Hypothalamus (tissue), 51 donors: ENCODE measurements at places on chromosomes 16 and 17.

DNA sequence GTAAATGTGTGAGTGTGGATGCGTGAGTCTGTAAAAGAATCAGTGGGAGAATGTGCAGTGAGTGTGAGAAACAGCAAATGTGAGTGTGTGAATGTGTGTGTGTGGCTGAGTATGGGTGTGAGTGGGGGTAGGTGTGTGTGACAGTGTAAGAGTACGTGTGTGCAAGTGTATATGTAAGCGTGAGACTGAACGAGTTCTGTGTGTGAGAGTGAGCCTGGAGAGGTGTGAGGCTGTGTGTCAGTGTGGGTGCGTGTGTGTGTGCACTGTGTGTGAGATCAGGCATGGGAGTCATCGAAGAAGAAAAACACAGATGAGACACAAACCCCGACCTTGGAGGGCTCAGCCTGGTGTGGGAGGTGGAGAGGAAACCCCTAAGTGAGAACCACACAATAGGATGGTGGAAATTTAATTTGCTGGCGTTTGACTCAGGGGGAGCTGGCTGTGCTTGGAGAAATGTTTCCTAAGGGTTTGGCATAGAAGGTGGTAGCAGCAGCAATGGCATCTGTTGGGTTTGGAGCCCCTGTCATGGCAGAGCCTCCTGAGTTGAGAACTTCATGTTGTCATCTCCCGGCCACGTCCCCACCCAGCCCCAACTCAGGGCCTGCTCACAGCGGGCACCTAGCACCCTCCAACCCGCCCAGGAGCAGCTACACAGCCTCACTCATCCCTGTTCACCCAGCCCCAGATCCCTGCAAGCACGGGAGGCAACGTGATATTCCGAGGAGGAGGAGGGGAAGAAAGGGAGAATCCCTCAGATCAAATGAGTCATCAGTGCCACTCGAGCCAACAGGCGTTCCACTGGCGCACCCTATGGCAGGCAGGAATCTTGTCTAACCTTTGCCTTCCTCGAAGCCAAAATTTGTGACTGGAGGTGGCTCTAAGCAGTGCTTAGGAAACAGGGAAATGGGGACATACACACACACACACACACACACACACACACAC, 14.3 kb upstream of the NUBP1 start:
- no peak for DNase-seq

- DNase-seq, result no peak
These were observed 38.8 kb downstream of the CLEC16A start for GRCh38 chr16:10983159-10983558.

GRCh38 chr17:13268791-13269595, 251.2 kb upstream of the ELAC2 start:
- no peak for DNase-seq

DNA sequence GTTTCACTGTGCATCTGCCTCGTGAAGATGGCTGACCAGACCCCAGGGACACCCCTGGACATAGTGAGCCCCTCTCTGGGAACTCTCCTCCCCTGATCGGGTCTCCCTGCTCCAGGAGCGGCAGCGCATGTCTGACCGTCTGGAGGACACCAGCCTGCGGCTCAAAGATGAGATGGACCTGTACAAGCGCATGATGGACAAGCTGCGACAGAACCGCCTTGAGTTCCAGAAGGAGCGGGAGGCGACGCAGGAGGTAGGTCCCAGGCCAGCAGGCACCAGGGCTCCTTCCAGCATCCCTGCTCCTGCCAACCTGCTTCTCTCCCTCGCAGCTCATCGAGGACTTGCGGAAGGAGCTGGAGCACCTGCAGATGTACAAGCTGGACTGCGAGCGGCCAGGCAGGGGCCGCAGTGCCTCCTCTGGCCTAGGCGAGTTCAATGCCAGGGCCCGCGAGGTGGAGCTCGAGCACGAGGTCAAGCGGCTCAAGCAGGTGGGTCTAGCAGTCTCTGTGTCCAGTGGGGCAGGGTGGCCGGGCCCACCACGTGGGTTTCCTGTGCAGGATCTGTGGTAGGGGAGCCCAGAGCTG, 136.9 kb downstream of the RAB11FIP4 start:
- no peak for DNase-seq

DNA sequence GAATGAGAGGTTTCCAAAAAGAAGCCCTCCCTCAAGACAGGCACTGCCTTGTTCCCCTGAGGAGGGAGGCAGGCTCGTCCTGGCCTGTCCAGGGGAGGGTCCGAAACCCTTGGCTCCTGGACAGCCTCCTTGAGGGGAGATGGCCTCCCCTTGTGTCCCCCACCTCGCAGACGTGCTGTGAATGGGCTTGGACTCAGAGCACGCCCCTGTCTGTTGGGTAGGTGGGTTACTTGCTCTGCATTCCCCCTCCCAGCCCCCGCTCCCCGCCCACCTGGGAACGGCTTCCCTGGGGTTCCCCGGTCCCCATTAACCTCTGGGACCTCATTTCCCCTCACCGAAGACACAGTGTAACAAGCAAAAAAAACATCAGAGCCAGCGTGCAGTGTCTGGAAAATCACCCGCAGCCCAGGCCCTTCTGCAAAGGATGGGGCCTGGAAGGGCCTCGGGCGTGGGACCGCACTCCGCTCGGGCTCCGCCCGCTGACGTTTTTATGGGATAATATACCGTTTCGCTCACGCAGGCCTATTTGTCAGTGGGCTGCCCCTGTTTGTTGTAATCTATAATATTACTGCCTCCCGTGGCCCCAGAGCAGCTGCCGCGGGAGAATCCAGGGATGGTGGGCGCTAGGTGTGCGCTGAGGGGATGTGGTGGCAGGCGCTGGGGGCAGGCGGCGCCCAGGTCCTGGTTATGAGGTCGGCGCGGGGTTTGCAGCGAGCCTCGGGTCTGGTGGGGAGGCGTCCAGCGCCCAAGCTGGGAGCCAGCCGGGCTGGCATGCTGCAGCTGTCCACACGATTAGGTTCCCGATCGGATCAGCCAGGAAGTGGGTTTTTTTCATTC, 11.1 kb downstream of the BAHCC1 start:
- no peak for DNase-seq

- no peak for DNase-seq
These were observed 21.9 kb upstream of the NXPH3 start for GRCh38 chr17:49553676-49554335.

- no peak for DNase-seq
These were observed 319.1 kb downstream of the FOXL1 start for GRCh38 chr16:86897486-86897885.

- no peak for DNase-seq
These were observed 11.4 kb downstream of the UNK start for GRCh38 chr17:75795820-75796607.

- no peak for DNase-seq
These were observed at the start of gene CLEC10A for GRCh38 chr17:7079581-7080455. Gene CLEC10A, minus strand, starts transcription at chr17:7080251. Its CDS starts 1,439 bp downstream, at chr17:7078812.

DNA sequence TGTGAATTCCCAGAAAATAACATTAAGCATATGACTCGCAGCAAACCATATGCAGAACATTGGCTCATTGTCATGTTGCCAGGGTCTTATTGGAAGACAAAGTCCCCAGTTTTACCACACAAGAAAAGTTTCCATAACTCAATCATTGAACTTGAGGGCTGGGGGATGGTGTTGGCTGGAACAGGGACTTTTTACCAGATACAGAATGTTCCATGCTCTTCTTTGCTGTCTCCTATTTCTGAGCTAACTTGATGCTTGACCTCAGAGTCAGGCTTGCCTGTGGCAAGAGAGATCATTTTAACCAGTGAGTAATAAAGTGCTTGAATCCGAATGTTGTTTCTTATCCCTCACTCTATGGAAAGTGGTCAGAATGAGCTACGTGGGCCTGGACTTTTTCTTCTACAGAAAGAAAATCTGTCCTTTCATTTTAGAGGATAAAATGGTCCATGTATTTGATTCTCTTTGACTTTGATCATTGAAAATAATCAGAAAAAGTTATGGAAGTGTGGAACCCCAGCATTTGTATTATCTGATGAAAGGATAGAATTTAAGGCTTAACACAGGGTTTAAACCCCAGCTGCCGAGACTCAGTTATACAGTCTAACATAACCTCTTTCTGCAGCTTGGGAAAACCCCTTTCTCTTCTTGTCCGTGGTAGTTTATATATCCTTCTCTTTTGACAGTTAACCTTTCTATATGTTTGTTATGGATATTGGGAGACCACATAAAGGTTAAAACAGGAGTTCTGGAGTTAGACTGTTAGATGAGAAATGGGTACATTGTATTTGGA, 67.0 kb downstream of the TUBD1 start:
- no peak for DNase-seq

DNA sequence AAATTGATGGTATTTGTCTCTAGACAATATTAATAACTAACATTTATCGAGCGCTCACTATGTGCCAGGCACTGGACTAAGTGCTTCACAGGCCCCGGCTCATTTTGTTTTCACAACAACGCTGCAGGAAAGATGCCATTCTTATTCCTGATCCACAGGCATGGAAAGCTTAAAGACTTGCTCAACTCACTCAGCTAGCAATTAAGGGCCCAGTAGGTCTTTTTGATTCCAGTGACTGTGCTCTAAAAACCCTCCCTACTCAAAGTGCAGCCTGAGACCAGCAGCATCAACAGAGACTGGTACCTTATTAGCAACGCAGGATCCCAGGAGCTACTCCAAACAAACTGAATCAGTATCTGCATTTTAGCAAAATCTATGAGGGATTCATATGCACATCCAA, 35.3 kb downstream of the CUEDC1 start:
- DNase-seq, result no peak

- DNase-seq, result no peak
These were observed 4.8 kb downstream of the SREBF1 start for GRCh38 chr17:17832032-17832363.

DNA sequence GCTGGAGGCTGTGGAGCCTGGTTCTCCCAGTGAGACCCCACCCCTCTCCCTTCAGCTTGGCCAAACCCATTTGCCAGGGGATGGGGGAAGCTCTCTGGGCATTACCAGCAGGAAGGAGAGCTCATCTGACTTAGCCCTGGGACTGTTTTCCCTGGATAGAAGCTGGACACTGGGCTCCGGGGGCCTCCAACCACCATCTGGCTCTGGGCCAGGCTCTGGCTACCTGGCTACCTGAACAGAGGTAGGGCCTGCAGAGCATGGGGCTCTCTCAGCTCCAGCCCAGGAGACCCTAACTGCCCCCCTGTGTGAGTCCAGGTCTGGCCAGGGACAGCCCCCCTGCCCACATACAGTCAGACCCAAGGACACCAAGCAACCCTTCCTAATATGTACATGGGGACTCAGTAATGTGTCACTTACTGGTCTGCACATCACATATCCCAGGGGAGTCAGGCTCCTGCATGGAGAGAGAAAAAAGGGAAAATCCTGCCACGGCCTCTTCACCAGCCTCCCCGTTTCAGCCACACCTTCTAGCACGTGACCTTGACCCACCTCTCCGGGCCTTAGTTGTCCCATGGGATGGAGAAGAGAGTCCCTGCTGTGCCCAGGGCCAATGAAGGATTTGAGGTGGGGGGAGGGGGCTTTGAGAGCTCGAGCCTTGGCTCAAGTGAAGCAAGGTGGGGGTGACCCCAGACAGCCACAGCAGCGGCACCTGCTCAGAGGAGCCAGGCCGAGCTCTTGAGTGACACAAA, 13.8 kb downstream of the CNGB1 start:
- no peak for DNase-seq

DNA sequence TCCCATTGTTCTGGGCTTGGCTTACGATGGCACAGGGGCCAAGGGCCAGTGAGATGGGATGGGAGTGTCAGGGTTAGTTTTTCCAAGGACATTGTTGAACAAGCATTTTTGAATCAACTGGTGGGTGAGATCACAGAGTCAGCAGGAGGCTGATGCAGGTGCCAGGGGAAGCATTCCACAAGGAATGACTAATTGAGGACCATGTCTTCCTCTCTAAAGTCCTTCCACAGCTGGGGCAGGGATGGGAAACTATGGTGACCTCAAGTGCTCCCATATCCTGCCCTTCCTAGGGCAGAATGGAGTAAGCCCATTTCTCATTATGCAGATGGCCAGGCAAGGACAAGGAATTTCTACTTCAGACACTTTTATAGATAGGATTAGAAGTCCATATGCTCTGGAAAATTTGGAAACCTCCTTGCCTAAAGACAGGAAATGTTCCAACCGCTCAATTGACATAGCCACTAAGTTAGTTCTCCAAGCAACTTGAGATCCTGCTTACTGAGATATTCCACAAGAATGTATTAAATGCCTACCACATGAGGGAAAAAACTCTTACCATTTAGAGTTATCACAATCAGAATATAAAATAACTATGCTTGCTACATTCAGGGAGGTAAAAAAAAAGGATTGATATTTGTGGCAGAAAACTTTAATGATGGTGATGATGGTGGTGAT, 21.2 kb upstream of the ENGASE start:
- no peak for DNase-seq

GRCh38 chr16:521381-522210, 5.9 kb upstream of the CAPN15 start:
- no peak for DNase-seq

- DNase-seq, result peak; percentile 58
These were observed 37.3 kb upstream of the CDC42EP4 start for GRCh38 chr17:73349138-73349537.

DNA sequence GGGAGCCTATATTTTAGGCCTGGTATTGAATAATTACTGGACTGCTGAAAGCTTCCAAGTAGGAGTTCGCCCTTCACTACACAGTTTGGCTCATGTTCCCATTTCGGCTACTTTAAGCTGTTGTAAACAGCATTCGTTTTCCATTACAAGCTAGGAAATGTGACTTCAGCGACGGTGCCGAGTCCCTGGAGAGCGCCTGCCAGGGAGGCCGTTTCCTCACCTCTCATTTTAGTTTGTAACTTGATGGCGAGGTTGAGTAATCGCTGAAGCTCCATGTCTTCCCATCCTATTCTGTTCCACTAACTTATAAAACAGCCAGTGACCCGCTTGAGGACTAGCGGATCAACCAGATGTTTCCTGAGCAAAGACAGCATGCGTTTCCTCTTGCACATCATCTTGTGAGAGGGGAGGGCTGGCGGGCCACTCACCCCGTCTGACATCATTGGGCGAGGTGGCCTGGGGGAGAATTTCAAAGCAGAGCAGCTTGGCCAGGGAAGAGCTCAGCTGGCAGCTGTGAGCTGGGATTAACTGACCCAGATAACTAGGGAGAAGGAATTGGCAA, 32.9 kb downstream of the PCTP start:
- DNase-seq, result peak; percentile 4

GRCh38 chr16:17177959-17178905, 292.5 kb downstream of the XYLT1 start:
- DNase-seq, result no peak

- no peak for DNase-seq
These were observed 26.4 kb upstream of the MAPK3 start for GRCh38 chr16:30149250-30149930.

GRCh38 chr16:75074920-75075687, 41.5 kb downstream of the LDHD start:
- no peak for DNase-seq

GRCh38 chr16:868846-869822, 68.6 kb upstream of the GNG13 start:
- DNase-seq, result no peak
